Activated CD4-positive, CD25-positive, alpha-beta regulatory T cell treated with anti-CD3 and anti-CD28 coated beads, Interleukin-2, amount 50 U/mL, for 72 hours (primary cell): ENCODE measurements at places on chromosomes 13 and 19.

DNA sequence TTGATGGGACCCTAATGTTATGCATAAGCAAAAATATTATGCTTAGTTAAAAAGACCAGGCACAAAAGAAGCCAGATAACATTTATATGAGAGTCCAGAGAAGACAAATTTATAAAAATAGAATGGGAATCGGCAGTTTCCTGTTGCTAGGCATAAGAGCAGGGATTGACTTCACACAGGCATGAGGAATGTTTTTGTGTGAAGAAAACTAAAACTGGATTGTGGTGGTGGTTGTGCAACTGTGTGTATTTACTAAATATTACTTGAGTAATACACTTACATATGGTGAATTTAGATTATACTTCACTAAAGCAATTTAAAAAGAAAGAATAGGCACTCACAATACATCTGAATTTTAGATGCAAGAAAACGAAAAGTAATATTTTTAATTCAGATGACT, 108.3 kb downstream of the SLITRK1 start:
- no peak for DNase-seq

- DNase-seq, result no peak
Measured at GRCh38 chr13:72820156-72820897, 38.4 kb downstream of the PIBF1 start.

DNA sequence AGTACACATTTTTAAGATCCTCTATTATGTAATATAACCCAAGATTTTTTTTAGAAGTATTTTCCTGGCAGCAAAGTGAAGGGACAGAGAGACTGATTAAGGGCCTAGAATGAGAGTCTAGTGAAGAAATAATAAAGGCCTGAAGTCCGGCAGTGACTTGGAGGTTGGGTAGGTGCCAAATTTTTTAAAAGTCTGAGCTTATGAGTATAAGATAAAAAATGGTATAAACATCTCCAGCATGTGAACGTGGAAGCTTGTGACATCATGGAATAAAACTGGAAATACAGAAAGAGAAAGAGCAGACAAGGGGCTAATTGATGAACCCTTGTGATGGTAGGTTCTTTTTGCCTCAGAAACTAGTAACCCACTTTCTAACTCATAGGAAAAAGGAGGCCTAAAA, 174.6 kb downstream of the SUCLA2 start:
- DNase-seq, result no peak

GRCh38 chr19:16290692-16291091, 33.9 kb upstream of the KLF2 start:
- no peak for DNase-seq

DNA sequence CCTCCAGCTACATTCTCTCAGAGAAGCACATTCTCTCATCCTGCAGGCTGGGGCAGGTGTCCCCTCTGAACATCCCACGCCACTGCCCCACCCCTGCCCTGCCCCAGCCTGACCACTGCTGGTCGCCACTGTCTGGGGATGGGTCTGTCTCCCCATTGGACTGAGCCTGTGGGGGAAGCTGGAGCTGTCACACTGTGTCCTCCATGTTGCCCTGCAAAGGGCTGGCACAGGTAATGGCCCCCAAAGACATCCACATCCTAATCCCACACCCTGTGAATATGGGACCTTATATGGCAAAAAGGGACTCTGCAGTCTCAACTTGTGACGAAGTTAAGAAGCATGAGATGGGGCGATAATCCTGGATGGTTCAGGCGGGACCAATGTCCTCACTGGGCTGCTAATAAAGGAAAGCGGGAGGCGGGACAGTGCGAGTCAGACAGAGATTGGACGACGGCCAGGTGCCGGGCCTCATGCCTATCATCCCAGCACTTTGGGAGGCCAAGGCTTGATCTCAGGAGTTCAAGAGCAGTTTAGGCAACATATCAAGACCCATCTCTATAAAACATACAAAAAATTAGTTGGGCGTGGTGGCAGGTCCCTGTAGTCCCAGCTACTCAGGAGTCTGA, 9.1 kb downstream of the AP2S1 start:
- DNase-seq, result no peak

DNA sequence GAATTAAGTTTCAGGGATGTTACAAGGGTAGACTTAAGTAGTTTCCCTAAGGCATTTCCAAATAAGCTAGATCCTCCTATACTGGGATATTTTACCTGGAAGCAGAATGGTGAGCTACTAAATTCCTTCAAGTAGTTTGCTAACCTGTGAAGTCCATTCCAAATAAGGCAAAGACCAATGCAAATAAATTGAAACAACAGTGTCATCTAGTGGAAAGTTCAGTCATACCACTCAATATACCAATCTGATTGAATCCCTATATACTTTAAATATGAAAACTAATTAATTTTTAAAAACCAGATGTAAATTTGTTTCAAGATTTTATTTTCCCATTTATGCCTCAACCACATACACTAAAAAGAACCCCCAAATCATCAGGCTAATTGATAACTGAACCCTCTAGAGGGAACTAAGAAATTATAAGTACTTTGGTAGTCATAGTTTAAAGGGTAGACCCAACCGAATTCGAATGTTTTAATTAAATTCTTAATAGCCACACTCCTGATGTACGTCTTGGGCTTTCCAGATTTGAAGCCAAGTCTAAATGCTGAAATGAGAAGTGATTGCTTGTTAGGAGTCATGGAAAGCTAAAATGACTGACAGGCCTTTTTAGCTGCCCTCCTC, 223.7 kb downstream of the TBC1D4 start:
- no peak for DNase-seq

DNA sequence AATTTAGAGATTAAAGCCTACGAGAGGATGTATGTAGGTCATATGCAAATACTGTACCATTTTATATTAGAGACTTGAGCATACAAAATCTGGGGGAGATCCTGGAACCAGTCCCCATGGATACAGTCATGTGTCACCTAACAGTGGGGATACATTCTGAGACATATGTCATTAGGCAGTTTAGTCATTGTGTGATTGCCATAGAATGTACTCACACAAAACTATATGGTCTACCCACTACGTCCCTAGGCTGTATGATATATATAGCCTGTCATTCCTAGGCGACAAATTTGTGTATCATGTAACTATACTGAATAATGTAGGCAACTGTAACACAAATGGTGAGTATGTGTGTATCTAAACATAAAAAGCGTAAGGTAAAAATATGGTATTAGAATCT, 62.8 kb downstream of the WDFY2 start:
- no peak for DNase-seq

GRCh38 chr13:111241006-111241755, 79.3 kb upstream of the TEX29 start:
- no peak for DNase-seq

GRCh38 chr13:46604226-46604990, 51.4 kb downstream of the LRCH1 start:
- DNase-seq, result no peak

- DNase-seq, result no peak
Measured at GRCh38 chr13:43303033-43303729, 279.8 kb downstream of the DNAJC15 start.

GRCh38 chr13:113890774-113891480, 27.1 kb upstream of the GAS6 start:
- no peak for DNase-seq

DNA sequence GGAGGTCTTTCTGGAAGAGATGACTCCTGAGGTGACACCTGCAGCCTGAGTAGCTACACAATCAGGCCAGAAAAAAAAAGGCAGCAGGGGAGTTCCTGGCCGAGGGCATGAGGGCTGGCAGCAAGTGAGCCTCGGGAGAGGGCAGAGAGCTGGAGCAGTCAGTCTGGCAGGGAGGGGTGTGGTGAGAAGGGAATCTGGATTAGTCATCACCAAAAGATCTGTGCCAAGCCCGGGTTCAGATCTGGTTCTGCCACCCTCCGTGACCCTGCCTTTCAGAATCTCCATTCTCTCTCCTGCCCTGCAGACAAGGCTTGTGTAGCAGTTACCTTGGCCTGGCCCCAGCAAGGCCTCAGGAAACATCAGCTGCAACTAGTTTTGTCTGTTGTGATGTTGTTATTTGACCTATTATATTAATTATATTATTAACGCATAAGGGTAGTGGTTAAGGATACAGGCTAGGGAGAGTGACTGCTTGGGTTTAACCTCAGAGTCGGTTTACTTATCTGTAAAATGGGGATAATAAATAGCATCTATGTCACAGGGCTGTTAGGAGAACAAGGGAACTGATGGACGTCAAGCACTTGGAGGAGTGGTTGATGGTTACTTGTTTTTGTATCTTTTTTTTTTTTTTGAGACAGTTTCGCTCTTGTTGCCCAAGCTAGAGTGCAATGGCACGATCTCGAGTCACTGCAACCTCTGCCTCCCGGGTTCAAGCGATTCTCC, 2.7 kb upstream of the CAPNS1 start:
- DNase-seq, result no peak

- no peak for DNase-seq
Measured at GRCh38 chr19:50202386-50202785, 1.0 kb upstream of the MYH14 start.

- no peak for DNase-seq
Measured at GRCh38 chr13:51000571-51001260, 91.1 kb downstream of the RNASEH2B start.

GRCh38 chr13:113843063-113843654, 20.7 kb downstream of the GAS6 start:
- DNase-seq, result no peak
